ENCODE measurements at places on chromosomes 13 and 19.

DNA sequence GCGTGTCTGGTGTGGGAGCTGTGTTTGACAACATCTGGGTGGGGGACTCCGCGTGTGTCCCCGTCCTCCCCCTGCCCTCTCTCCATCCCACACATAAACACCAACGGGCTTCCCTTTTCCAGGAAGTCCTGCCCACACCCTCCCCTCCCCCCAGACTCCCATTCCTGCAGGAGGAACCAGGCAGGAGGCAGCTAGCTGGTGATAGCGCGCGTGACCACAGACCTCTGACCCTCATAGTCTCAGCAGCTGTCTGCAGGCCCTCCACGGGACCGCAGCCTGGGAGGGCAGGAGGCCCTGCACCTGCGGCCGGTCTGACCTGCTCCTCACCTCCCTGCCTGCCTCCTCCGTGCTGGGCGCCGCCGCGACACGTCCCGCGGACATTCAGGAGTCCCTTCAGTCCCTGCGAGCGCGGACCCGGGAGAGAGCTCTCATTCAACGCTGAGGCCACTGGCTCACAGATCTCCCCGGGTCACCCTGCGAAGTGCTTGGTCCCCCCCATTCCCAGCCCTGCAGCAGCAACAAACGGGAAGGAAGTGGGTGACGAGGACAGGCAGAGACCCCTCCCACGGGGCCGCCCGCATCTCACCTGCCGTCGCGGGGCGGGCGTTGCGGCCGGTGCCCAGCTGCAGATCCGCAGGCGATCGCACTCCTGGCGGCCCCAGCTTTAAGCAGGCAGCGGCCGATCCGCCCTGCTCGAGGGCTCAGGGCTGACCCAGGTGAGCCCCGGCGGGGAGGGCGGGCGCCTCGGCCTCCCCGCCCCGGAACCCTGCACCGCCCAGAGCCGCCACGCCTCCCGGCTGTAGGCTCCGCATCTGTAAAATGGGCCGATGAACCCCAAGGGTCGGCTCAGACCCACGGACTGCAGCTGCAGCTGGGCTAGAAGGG lies 1.1 kb upstream of the ACP5 start:
- no peak for DNase-seq

DNA sequence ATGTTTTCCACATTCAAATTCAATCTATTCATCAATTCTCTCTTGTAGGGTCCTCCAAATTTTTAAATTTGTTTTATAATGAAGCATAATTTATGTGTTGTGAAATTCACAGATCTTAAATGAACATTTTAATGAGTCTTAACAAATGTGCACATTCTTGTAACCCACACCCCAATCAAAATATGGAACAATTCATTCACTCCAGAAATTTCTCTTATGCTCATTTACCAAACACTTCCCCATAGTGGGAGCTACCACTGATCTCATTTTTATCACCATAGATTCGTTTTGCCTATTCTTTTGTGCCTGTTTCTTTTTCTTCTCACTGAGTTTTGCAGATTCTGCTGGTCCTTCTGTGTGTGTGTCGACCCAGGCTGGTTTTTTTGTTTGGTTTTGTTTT lies 664.1 kb downstream of the EFNB2 start:
- DNase-seq, result no peak

DNA sequence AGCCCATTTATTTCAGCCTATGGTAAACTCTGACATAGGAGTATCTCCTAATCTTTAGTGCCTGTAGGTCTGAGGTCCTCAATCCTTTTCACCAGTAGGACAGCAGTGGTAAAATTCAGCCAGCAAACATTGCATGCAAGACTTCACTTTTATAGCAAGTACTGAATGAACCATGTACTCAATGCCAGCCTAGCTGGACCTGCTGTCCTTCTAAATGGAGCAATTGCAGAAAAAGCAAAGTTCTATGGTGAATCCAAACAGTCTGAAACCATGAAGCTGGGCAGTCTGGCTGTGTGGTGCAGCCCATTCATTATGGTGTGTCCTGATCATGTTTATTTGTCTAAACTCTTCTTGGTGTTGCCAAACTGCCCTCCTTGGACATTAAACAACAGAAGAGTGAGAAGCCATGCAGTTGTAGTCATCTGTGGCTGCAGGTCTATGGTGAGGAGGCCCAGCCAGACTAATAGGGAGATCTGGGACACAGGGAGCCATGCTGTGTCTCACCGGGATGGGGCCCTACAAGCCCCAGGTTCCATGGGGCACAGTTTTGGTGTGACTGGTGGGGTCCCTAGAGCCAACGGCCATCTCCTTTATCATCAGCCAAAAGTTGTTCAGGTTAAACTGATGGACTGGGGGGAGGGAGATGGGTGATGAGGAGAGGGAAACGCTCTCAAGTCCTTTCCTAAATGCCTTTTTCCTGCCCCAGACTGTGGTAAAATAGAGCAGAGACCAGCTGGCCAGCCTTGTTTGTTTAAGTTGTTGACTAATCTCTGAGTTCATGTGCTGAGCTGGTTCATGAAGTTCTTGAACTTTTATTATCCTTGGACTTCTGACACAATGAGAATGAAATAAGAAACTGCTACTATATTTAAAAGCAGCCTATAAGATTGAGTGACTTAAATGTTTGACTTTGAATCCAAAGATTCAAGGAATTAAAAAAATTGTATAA lies 20.6 kb upstream of the TNFSF11 start:
- DNase-seq, result no peak

- DNase-seq, result no peak
Observed at GRCh38 chr13:75633285-75633684, 2.8 kb upstream of the LMO7 start.

- no peak for DNase-seq
Observed at GRCh38 chr13:108409730-108410129, 140.2 kb downstream of the TNFSF13B start.

GRCh38 chr13:72643311-72643989 lies 84.0 kb downstream of the MZT1 start:
- no peak for DNase-seq

GRCh38 chr13:26377038-26377437 lies 123.1 kb downstream of the CDK8 start:
- DNase-seq, result no peak

- no peak for DNase-seq
Observed at GRCh38 chr19:13951799-13952153, 533 bp upstream of the DCAF15 start.

DNA sequence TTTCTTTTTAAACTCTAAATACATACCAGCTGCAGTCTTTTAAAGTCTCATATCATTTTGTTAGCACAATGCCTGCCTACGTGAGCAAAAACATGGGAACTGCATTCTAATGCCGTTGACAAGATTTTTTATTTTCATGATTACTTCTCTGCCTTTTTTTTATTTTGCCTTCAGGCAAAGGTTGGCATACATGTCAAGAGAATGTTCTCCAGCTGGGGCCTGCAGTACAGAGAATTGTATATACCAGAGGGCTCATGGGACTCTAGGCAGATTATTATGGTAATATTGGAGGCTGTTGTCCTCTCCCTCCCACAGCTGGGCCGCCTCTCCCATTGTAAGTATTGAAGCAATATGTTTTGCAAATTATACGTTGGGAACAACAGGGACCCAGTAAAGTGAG lies 53.9 kb upstream of the OBI1 start:
- DNase-seq, result no peak

DNA sequence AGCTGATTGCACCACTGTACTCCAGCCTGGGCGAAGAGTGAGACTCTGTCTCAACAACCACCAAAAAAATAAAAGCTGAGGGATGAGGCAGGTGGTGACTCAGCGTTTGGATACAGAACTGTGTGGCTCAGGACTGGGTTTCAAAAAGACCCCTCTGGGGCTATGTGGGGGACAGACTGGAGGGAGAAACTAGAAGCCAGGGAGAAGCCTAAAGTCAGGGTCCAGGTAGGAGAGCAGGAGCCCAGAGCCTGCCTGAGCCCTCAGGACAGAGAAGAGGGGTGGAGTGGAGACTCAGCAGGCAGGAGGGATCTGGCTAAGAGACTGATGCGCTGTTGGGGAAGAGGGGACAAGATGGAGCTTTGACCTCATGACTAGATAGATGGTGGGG lies 1.8 kb upstream of the CD37 start:
- DNase-seq, result no peak

GRCh38 chr13:32751340-32751739 lies 165.1 kb downstream of the PDS5B start:
- DNase-seq, result no peak

- DNase-seq, result no peak
Observed at GRCh38 chr13:27562457-27562856, 57.9 kb downstream of the LNX2 start.

DNA sequence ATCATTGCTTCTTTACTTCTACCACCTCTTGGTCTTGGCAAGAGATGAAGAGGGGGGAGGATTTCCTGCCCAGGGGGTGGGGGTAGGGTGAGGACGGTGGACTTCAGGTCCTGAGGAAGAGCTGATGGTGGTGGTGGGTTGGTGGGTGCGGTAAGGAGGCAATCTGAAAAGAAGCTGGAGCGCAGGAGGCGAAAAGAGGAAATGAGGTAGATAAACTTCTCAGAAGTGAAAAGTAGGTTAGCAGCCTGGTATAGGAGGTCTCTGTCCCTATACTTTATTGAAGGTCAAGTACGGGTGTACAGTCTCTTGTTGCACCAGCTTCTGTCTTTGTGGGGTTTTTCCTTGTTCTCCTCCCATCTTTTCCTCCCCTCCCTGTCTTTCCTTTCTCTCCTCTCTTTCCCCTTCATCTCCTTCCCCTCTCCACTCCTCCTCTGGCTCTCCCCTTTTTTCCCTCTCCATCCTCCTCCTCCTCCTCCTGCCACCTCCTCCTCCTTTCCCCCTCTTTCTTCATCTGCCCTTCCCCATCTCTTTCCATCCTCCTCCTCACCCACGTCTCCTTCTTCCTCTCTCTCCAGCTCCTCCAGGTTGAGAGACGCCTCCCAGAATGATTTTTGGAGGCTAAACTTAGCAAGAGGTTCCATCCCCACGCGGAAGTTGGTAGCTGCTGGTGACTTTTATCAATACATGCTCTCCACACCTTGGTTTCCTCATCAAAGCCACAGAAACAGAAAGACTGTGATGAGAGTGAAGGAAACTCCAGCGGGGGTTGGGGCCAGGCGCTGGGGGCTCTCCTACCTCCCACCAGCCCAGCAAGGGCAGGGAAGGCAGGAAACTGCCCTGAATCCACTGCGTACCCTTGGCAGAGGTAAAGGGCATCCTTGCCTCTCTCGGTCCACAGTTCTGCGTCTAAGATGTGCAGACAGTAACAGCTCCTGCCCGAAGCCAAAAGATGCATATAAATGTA lies 15.3 kb downstream of the TNFSF14 start:
- no peak for DNase-seq

DNA sequence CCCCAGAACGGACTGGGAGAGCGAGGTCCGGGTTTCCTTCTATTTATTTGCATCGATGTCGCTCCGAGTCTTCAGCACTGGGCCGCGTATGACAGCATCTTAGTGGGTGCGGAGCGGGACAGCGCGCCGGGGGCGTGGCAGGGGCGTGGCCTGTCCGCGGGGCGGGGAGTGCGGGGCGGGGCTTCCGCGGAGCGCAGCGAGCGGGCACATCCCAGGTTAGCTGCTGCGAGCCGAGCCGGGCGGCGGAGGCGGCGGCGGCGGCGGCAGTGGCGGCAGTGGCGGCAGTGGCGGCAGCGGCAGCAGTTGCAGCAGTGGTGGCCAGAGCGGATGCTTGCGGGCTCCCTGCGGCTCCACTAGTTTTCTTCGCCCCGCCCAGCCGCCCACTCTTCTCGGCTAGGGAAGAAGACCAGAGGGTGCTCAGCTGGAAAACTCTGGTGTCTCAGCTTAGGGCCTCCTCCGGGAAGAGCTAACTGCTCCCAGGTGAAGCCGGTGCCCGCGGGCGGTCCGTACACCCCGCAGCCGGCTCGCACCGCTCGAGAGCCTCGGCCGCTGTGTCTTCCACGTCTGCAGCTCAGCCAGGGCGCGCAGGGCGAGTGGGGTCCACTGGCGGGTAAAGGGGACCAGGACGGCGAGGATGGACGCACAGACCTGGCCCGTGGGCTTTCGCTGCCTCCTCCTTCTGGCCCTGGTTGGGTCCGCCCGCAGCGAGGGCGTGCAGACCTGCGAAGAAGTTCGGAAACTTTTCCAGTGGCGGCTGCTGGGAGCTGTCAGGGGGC lies at the start of gene GPC5:
Gene GPC5, plus strand, starts transcription at position 209 of the 776 bp plus-strand sequence.
- DNase-seq, result no peak

DNA sequence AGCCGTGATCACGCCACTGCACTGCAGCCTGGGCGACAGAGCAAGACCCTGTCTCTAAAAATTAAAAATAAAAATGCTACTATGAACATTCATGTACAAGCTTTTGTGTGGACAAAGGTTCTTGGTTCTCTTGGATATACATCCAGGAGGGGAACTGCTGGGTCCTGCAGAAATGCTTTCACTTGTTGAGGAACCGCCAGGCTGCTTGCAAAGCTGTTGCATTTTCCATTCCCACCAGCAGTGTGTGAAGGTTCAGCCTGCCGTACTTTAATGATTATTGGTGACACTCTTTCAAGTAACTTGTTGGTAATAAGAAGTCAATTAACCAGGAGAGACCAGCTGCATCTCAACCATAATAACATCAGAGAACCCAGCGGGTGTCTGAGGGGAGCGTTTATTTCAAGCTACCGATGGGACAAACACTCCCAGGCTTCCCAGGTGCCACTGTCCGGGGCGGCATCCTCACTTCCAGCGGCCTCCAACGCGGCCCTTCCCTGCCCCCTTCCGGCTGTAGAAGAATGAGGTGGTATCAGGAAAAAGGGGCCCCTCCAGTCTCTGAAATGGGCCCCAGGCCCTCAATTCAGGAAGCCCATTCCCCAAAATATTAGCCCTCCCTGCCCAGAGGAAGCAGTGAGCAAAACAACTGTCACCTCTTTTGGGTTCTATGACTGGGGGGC lies 15.2 kb upstream of the PPP1R12C start:
- DNase-seq, result no peak

DNA sequence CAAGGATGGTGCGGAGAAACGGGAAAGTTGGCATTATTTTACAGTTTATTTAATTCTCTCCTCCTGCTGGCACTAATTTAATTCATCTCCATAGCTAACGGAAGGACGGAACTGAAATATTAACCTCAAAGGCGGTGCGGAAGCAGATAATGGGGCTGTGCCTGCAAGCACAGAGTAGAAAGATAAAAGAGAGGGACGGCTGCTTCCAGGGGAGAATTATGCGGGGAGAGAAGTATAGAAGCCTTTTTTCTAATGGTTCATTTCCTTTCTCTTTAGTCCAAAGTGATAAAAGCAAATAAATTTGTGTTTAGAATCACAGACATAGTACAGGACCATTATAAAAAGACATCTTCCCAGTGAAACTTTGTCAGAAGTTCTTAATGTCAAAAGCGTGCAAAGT lies 34.5 kb upstream of the UQCRFS1 start:
- no peak for DNase-seq

DNA sequence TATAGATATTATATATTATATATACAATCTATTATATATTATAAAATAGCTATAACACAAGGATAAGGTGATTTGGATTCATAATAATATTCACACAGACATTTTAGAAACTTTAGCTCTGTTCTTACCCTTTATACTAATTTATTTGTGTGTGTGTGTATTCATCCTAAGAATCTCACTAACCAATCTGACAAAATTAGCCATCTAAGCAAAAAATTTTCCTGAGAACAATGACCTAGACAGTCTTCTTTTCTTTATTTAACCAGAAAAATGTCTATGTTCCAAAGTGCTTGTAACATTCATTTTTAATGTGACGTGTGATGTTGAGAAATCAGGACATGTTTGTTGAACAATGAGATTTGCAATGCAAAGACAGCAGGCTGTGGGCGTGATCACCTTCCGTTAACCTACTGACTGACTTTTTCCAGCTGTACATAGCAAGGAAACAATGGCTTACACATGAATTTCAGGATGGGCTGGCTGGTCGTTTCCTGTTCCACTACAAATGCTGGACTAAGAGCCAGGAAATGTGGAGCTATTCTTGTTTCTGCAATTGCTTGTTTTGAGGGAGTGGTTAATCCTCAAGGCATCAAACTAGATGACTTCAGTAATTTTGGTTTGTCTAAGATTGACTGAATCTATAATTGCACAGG lies 634.6 kb upstream of the ARGLU1 start:
- no peak for DNase-seq
